ENCODE measurements at places on chromosomes 1 and 21. TPM values are rescaled to one million over a fixed set of nuclear protein-coding genes. Genes with fewer than 3 reads are reported as not detected.

The ASCL5 gene
- total RNA-seq: 0.18 TPM

The DCST1 gene
- not detected for total RNA-seq

The S100A14 gene
- total RNA-seq: not detected

The TLR5 gene
- total RNA-seq: 2.1 TPM

DNA sequence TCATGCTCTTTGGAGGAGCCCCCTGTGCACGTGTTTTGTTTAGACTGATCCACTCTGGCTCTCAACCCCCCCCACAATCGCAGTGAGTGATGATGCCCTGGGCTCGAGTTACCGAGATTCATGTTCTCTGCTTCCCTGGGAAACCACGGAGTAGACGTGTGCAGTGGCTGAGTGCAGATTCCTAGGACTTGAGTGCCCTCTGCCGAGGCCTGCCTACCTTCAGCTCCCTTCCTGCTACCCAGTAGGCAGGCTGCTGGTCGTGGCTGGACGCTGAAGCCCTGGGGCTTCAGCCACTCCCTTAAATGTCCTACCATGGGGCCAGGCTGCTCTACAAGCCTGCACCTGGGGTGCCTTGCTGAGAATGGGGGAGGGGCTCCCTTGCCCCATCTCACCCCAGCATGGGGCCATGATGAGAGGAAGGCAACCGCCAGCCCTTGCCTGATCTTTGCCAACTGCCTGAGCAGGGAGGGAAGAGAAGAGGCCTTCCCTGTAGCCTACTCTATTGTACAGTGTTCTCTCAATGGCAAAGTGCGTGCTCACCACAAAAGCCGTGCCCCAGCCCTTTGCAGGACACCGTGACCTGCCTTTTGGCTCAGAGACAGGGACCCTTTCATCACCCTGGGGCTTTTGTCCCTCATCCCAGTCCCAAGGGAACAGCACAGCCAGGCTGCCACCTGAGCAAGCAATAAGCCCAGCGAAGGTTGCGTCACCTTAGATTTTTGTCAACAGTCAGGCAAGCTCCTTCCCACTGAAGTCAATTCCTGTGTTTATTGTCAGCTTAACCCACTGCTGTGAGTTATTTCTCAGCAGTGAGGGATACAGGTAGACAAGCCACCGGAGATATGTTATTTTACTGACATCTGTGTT lies 4.1 kb upstream of the GRIK3 start:
- DNase-seq: peak; percentile 12

DNA sequence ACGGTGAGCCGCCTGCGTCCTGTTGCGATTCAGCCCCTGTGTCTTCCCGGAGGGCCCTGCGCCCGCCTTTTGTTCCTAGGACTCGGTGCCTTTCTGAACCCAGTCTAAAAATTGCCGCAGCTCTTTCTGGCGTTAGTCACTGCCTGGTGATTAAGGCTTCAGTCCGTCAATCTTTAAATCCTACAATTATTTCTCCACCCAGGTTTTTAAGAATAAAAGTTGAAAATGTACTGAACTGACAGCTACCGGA lies 16.2 kb upstream of the PDXK start:
- no peak for DNase-seq

DNA sequence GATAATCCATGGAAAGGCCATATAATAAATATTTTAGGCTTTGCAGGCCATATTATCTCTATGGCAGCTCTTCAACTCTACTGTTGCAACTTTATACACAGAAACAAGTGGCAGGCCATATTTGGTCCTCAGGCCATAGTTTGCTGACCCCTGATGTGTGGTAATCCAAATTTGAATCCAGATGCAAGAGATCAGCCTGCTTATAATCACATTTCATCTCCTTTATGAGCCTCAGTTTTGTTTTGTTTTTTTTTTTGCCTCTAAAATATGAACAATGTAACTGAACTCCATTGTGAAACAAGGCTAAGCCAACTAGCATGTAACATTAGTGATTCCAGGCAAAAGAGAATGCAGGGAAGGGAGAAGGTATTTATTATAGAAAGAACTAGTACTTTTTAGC lies 81.6 kb downstream of the PRKAA2 start:
- no peak for DNase-seq

DNA sequence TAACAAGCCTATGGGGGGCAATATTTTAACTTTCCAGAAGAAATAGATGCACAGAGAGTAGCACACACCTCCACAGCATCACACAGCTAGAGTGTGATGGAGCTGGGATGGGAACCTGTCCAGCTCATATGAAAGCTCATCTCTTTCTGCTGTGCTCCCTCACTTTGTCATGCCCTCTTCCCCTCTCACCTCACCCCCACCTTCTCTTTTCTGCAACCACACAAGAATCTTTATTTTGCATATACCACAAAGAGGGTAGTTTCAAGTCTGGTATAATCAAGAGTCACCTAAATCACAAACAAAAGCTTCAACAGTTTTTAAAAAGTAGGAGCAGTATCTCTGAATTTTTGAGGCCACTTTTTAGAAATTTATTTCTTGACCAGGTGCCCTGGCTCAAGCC lies 22.6 kb downstream of the FOXD2 start:
- DNase-seq: no peak

- no peak for DNase-seq
Observed at GRCh38 chr1:239854922-239855321, 236.8 kb upstream of the FMN2 start.

DNA sequence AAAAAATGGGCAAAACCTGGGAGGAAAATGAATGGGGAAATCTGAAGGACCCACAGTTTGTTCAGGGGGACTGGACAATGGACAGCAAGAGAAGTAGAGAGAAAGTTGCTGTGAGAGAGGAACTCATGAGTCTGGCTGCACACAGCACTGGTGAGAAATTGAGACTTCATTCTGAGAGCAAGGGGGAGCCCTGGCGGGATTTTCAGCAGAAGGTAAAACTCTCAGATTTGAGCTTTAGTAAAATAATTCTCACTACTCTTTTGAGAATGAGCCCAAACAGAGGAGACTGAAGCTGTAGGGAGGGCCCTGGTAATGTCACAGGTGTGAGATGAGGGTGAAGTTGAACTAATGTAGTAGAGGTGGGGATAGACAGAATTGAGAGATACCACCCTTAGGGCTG lies 438.6 kb downstream of the OMA1 start:
- no peak for DNase-seq

- DNase-seq: peak; percentile 64
Observed at GRCh38 chr21:41926117-41926806, 27.6 kb downstream of the C2CD2 start.

- DNase-seq: peak; percentile 91
Observed at GRCh38 chr1:53134961-53135734, 7.3 kb downstream of the SLC1A7 start.

GRCh38 chr1:51901151-51901550 lies 22.6 kb upstream of the NRDC start:
- DNase-seq: no peak

- DNase-seq: no peak
Observed at GRCh38 chr1:15181564-15181963, 28.0 kb downstream of the TMEM51 start.

The TMEM82 gene
- total RNA-seq: 0.51 TPM

The HAO2 gene
- total RNA-seq: not detected

- no peak for DNase-seq
Observed at GRCh38 chr1:233909195-233909594, 4.7 kb downstream of the SLC35F3 start.

DNA sequence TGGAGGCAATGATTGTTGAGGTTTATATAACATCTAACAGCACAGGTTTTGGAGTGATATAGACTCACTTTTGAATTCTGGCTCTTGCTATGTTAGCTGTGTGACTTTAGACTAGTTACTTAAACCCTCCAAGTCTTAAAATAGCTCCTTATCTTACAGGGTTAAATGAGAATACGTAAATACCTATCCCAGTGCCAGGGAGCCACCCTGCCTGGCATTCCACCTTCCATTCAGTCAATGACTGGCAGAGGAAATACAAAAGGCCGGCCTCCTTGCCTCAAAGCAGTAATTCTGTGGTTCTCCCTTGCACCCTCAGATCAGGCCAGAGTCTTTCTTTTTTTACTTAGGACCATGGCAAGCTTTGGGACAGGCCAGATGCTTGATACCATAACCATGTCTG lies 31.8 kb downstream of the DBT start:
- no peak for DNase-seq

The PTGS2 gene
- total RNA-seq: 0.35 TPM

GRCh38 chr1:109929170-109929569 lies 18.5 kb downstream of the CSF1 start:
- no peak for DNase-seq

The GPR25 gene
- not detected for total RNA-seq

- no peak for DNase-seq
Observed at GRCh38 chr21:45125357-45125756, 51.0 kb downstream of the ADARB1 start.

GRCh38 chr1:171702598-171702997 lies 39.3 kb downstream of the VAMP4 start:
- DNase-seq: no peak

GRCh38 chr1:85148524-85149250 lies 52.1 kb downstream of the SYDE2 start:
- DNase-seq: peak; percentile 10

The CFAP74 gene
- 0.63 TPM for total RNA-seq

GRCh38 chr1:159014851-159015250 lies 5.1 kb downstream of the IFI16 start:
- no peak for DNase-seq

The LAX1 gene
- not detected for total RNA-seq

The TIPRL gene
- total RNA-seq: 35.1 TPM

- peak; percentile 92 for DNase-seq
Observed at GRCh38 chr1:201850053-201850397, 21.1 kb downstream of the IPO9 start.

The ARHGAP30 gene
- not detected for total RNA-seq

- peak; percentile 71 for DNase-seq
Observed at GRCh38 chr1:234656944-234657654, 47.1 kb upstream of the IRF2BP2 start.

GRCh38 chr1:77416692-77417450 lies 135.1 kb downstream of the AK5 start:
- peak; percentile 33 for DNase-seq

- no peak for DNase-seq
Observed at GRCh38 chr1:241330619-241331327, 26.2 kb downstream of the RGS7 start.
